LoVo (cell line): ENCODE measurements at places on chromosomes 6 and 20.

DNA sequence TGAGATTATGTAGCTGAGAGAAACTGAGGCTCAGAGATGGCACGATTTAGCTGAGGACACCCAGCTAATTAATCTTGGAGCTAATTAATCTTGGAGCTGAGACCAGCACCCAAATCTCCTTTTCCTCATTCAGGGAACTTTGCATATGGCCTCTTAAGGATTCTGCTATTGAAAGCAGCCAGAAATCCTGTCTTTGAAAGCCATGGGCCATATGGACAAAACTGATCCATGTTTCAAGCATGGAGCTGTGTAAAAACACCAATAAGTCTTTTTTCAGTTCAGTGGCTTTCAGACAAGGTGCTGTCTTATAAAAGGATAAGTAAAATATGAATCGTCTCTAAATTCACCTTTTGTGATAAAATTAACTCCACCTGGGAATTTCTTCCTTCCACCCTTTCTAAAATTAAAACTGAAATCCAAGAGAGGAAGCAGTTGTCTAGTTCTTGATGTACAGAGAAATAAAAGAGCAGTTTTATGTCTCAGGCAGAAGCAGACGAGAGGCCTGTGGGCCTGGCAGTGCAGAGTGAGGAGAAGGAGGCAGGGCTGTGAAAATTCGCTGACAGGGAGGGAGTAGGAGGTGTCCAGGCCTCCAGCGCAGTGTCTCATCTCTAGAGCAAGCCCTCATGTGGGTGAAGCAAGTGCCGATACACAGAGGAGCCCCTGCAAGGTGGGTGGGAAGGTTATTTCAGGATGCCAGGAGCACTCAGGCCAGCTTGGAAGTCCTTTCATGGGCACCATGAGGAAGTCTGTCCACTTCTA is 266.9 kb downstream of the UST start:
- no peak for DNase-seq

DNA sequence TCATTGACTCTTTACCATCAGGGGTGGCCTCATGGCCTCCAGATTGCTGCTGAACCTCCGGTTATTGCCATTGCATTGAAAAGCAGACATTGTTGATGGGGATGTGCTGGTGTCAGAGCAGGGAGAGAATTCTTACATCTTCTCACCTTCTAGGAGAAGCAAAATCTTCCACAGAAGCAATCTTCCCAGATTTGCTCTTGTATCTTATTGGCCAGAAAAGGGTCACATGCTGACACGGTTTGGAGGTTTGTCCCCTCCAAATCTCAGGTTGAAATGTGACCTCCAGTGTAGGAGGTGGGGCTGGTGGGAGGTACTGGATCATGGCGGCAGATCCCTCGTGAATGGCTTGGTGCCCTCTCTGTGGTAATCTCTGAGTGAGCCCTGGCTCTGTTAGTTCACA is 10.7 kb downstream of the TP53RK start:
- no peak for DNase-seq

DNA sequence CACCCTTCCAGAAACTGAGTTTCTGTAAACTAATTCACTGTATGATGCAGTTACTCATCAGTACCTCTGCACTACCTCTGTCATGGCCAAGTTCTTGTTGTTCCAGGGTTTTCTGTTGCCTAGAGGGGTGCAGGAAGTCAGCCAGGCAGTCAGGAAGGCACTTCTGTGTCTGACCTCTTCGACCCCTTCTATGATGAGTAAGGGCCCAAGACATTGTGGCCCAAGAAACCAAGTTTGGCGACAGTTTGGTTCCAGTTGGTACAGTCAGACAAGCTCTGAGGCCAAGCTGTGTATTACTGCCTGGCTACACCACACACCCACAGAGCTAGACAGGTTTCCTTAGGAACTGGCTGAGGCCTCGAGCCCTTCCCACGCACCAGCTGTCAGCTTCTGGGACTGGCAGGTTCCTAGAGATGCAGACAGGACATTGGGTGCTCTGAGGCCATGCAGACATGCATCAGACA is 41.2 kb downstream of the TRAF3IP2 start:
- no peak for DNase-seq

- peak; percentile 24 for DNase-seq
Measured at GRCh38 chr6:144896871-144897270, 611.7 kb downstream of the UTRN start.

GRCh38 chr20:25160467-25160866 is 35.0 kb upstream of the ENTPD6 start:
- DNase-seq: no peak

DNA sequence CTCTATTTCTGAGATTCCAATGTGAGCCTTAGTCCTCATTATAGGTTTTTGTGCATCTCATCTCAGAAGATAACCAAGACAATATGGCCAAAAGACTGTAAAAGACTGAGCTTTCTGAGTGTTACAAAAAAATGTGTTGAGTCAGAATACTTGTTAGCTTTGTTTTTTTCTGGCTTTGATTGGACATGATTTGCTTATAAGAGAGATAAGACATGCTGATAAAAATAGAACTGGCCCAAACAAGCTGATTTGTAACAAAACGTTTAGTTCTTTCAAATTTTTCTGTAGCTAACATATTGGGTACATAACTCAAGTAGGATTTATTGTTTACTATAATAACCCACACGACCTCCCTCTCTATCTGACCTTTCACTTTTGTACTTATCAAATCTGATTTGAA is 32.9 kb downstream of the FILIP1 start:
- no peak for DNase-seq

DNA sequence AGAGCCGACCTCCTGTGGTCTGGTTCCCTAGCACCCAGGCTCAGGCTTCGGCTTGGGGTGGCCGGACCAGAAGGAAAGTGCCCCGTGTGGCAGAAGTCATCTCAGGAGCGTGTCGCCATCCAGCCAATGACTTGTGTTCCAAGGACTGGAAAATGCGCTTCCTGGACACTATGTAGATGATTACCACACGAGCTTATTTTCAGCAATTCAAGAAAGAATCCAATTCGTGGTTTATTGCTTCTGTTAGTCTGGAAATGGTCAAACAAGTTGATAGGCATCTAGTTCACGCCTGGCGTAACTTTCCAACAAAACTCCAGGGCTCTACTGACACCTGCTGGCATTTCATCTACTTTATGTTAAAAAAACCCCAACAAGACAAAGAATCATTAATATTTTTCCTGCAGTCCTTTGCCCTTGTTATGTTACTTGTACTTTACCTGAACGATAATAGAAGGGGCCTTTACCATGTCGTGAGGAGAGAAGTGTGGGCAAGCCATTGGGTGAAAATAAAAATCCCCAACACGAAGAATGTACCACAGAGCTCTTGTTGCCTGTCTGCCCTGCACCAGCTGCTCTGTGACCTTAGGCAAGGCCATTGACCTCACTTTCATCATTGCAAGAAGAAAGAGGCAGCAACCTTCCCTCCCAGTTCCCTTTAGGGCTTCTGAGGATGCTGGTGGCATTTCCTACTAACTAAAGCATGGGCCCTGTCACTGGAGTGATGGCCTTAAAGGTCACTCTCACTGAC is 154.7 kb upstream of the LAMP5 start:
- DNase-seq: peak; percentile 35

DNA sequence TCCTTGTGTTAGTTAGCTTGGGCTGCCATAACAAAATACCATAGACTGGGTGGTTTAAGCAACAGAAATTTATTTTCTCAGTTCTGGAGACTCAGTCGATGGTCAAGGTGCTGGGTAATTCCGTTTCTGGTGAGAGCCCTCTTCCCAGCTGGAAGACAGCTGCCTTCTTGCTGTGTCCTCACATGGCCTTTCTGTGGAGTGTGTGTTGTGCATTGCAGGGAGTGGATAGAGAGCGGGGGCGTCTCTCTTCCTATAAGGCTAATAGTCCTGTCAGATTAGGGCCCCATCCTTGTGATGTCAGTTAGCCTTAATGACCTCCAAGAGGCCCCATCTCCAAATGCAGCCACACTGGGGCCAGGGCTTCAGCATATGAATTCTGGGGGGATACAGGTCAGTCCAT is 19.2 kb downstream of the CHMP4B start:
- DNase-seq: no peak

GRCh38 chr6:65295812-65296211 is 411.2 kb downstream of the EYS start:
- DNase-seq: no peak

- DNase-seq: no peak
Measured at GRCh38 chr6:28478518-28478917, 35.2 kb upstream of the ZSCAN23 start.

DNA sequence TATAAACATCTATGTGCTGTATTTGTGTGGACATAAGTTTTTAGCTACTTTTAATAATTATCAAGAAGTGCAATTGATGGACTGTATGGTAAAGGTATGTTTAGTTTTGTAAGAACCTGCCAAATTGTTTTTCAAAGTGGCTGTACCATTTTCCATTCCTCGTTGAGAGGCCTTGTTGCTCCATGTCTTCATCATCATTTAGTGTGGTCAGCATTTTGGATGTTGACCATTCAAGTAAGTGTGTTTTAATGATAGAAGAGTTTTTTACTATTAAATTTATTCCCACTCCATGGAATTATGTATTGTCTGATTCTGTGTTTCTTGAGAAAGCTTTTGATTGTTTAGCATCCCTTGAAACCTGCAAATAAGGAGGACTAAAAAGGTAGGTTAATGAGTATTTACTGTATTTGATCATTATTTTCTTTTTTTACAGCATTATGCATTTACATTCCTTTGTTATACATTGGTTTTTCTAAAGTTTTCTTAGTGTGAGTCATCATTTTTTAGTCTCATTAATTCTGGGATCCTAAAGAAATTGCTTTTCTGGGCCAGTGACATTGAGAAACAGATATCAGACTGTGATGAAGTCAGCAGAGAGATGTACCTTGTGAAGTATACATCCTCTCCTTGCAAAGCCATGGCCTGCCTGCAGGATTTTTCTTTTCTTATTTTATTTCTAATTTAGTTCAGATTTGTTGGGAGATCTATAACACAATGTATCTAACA is 312.8 kb upstream of the PTCHD4 start:
- no peak for DNase-seq

DNA sequence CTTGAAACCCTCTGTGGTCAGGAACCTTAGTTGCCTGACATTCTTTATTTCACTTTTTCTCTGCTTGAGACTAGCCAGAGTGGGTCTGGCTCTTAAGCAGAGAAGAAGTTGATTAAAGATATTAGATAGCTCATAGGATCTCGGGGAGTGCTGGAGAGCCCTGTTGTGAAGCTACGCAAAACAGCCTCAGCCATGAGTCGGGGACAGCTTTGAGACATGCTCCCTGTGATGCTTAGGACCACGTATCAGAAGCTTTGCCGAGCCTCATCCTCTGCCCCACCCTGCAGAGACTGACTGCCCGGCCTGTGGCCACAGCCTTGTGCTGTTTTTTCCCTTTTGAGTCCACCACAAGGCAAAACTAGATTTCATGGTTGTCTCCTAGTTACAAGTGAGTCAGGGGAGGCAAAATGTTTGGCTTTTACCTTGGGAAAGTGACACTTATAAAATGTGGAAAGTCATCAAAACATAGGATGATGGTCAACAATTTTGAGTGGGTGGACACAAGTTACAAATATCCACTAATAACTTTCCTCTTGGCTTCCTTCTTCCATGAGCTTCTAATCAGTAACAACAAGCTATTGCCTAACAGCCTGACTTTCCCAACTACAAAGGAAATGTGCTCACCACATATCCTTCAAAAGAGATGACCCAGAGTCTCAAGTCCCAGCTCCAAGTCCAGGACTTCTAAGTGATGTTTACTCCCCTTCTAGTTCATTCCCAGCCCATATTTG is 108.4 kb downstream of the JAG1 start:
- peak; percentile 42 for DNase-seq

DNA sequence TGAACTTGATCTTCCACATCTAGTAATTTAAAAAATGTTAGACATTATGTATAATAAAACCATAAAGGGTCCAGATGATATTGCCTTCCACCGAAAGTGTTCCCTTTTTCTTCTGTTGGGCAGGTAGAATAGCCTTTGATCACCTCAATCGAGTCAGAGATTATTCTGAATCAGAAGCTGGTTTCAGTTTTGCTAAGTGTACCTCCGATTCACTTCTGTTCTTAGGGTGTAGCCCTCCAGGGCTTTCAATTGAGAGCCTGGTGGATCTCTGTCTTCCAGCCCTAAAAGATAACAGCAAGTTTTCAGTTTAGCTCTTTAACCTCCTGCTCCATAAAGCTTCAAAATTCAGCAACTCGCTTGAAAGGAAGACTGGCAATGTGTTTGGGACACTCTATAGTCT is 21.1 kb upstream of the AIG1 start:
- DNase-seq: no peak

DNA sequence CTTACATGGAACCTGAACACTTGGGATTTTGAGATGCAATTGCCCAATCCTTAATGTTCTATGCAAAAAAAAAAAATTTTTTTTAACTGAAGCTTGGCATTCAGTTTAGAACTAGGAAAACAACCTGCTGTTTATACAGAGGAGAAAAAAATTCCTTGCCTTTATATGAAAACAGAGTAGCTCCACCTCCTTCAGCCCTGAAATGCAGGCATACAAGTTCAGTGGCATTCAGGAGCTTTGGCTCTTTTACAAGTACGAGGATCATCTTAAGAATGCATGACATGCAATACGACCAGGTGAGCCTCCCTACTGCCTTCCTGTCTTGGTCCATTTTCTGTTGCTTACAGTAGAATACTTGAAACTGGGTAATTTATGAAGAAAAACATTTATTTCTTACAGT is 20.4 kb downstream of the PAX1 start:
- no peak for DNase-seq

GRCh38 chr20:50246367-50247195 is 56.0 kb downstream of the CEBPB start:
- no peak for DNase-seq

DNA sequence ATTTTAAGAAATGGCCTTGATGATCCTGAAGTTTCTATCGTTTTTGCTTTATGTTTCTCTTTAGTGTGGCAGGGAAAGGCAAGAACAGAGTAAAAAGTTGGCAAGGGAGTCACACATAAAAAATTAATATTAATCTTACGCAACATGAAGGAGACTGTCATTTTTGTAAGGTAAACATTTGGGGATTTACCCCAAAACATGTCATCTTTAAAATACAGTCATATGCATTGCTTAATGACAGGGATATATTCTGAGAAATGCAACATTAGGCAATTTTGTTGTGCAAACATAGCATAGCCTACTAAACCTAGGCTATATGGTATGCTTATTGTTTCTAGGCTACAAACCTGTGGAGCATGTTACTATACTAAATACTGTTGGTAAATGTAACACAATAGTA is 5.4 kb downstream of the RBL1 start:
- no peak for DNase-seq

DNA sequence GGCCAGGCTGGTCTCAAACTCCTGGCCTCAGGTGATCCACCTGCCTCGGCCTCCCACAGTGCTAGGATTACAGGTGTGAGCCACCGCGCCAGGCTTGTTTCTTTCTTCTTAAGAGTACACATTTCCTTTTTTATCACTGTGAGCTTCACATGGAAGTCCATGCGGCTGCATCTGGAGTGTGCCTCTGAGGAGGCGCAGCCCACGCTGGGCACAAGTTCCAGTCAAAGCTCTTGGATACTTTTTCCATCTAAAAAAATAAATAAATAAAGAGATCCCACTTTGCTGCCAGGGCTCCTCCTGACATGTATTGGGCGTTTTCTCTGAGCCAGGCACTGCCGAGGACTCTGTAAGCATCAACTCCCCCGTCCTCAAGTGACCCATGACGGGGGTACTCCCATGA is 123.0 kb downstream of the PREX1 start:
- no peak for DNase-seq
